ENCODE measurements at places on chromosomes 5 and 9.
A peak's percentile ranks its signal among the peaks of the same experiment; 100 is the strongest.

DNA sequence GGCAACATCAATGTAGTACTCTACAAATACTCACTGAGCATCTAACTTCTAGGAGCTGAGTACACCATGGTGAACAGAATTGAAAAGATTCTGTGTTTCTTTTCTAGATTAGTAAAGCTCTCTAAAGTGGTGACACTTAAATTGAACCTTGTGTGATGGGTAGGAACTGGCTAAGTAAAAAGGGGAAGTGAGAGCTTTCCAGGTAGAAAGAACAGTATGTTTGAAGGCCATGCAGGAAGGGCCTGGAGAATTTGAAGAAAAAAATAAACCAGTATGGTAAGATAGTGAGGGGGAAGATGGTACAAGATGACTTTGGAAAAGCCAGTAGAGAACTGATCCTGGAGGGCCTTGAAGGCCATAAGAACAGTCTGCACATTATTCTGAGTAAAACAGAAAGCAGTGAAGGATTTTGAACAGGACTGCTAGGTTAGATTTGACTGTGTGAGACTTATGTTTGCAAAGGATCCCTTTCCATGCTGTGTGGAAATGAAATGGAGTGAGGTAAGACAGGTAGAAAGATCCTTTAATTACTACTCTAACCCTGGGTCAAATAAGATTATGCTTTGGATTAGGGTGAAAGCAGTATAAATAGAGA lies 46.7 kb upstream of the UBQLN1 start:
- no peak for DNase-seq

- no peak for DNase-seq
Measured at GRCh38 chr9:75142202-75142601, 53.9 kb downstream of the OSTF1 start.

DNA sequence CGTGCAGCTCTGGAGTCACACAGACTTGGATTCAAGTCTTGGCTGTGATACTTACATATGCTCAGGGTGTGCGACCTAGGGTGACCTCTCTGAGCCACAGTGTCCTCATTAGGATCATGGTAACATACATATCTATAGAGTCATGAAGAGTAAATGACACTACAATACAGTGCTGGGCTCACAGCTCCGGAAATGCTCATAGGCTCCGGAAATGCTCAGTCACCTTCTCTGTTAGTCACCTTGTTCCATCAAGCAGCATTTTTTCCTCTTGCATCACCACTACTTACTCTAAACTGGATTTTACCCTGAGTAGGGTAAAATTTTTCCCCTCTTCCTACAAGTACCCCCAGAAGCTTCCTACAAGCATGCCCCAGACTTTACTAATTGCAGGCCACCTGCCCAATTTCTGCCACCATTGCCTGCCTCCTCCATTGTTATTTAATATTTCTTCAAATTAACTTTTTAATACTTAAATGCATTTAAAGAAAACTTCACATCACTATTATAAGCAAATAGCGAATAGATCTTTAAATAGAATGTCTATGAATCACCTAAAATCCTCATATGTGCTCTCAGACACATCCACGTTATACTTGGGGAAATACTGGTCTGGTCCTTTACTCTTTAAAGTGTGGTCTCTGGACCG lies 147.6 kb upstream of the SPRY4 start:
- peak; percentile 81 for DNase-seq

DNA sequence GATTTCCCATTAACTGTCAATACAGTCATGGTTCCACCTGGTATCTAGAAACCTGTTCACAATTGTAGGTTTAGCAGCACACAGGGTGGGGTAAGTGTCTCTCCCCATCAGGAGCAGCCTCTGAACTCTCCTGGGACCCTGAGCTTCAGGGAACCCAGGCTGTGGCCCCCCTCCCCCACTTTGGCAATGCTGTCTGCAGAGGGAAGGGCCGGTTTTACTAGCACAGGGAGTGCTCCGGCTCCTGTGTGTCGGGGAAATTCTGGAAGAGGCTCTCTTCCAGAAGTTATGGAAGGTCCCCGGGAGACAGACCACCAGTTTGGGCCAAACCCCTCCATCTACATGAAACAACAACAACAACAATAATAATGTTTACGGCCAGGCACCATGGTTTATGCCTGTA lies 9.9 kb downstream of the DAB2IP start:
- no peak for DNase-seq

DNA sequence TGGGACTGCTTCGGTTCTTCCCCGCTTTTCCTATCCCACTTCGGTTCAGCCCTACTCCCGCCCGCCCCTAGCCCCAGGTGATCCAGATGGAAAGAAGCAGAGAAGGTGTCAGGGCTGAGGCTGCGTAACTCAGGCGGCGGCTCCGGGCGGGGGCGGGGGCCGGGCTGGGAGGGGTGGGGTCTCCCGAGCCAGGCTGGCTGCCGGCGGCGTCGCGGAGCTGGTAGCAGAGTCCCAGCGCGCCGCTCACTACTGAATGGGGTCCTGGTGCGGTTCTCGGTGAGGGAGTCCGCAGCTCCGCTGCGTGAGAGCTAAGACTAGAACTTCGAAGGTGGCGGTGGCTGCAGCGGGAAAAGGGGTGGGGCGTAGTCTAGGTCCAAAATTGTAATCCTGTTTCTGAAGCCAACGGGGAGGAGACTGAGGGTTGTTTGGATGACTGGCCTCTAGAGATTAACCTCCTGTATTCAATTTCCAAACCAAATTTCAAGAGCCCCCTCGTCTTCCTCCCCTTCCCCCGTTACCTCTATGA lies 1.4 kb downstream of the PRR16 start:
- DNase-seq: peak; percentile 67
